ENCODE measurements at places on chromosomes 3 and 15.

DNA sequence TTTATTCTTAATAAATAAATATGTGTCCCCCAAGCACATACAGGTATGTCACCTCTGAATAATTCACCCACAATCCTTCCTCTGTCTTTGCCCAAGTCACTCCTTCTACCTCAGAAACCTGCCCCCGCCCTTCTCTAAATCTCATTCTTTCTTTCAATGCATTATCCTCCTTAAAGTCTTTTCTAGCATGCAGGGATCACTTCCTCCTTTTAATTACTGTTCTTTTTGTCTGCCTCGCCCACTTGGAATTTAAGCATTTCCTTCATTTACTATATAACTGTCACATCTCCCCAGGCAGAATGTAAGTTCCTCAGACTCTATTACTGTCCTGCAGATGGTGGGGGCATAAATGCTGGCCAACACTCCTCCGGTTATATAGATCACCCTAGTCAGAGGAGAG lies 7.8 kb downstream of the CCDC80 start:
- no peak for DNase-seq

GRCh38 chr15:92033723-92034122 lies 180.2 kb downstream of the SLCO3A1 start:
- no peak for DNase-seq

GRCh38 chr3:185846037-185846436 lies 21.2 kb upstream of the IGF2BP2 start:
- DNase-seq, result no peak

- no peak for DNase-seq
Observed at GRCh38 chr3:142777927-142778326, 54.1 kb downstream of the TRPC1 start.

DNA sequence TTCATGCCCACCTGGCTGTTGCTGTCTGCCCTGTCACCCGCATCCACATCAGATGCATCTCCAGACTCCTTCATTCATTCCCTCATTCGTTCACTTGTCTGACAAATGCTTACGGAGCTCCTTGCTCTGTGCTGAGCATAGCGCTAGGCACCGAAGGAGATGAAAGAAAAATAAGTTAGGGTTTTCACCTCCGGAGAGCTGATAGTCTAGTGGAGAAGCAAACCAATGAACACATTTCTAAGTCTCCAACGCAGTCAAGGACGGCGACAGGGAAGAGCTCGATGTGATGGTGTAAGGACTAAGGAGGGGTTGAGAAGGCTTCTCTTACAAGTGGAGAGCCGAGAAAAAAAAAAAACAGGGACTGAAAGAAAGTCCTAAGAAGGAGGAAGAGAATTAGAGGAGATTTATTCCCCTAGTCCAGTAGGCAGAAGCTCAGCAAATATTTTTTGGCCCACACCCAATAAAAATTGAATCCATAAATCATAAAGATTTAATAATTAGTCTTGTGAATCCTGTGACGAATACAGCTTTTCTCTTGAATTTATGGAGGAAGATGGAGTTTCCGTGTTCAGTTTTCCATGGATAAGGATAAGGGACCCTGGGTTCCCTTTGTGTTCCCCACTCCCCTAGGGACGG lies 127.2 kb upstream of the DLG1 start:
- DNase-seq, result no peak

DNA sequence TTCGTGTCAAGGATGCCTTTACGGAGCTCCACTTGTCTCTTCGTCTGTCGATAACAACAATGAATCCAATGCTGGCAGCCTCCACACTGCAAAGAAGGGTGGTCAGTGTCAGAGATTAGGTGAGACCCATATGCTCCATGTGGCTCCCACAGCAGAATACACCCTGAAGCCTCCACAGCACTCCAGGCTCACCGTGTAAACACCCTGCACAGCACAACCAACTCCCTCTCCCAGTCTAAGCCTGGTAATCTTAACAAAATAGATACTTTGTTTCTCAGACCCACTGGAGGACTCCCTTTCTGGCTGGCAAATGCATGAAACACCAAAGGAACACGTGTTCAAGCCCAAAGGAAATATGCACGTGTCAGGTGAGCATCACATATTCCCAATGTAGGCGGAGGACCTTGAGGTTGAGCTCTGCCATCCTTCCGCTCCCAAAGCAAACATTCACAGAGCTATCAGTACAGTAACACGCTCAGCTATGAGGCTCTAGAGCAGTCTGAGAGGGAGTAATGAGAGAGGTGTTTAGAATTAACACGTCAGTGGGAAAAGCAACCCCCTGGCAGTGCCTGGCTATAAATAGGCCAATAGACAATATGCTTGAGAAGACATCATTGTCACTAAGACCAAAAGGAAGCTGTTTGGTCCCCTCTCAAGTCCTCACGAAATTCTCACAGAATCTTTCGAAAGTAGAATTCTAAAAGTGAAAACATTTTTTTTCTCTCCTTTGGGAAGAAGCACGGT lies 86.7 kb downstream of the MCF2L2 start:
- DNase-seq, result no peak

DNA sequence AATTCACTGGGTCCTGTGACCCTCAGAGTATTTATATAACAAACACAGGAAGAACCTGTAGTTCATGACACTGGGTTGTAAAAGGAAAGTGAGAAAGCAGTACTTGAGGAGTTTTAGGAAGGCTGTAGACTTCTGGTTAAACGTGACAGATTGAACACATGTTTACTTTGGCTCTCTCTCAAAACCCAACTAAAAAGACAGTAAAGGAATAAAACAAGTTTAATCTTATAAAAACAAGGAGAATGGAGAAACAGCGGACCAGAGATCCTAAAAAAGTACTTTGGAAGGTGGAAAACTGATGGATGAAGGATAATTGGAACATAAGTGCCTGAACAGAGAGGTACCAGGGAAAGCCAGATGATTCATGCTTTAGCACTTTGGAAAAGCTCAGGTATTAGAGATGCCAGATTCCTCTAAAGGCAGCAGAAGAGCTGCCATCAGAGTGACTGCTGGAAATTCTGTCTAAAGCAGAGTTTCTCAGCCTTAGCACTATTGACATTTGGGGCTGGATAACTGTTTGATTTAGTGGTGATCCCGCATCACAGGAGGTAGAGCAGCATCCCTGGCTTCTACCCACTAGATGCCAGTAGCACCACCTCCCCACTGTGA lies 182.9 kb upstream of the RORA start:
- DNase-seq, result no peak

All from stimulated activated CD8-positive, alpha-beta memory T cell treated with anti-CD3 and anti-CD28 coated beads, Interleukin-12 subunit alpha, Interleukin-12 subunit beta, amount 100 ng/mL, for 1 hour (primary cell).